Aorta (tissue), 5 donors: ENCODE measurements at places on chromosomes 7 and 10. TPM values are rescaled to one million over a fixed set of nuclear protein-coding genes. Genes with fewer than 3 reads are reported as not detected.

DNA sequence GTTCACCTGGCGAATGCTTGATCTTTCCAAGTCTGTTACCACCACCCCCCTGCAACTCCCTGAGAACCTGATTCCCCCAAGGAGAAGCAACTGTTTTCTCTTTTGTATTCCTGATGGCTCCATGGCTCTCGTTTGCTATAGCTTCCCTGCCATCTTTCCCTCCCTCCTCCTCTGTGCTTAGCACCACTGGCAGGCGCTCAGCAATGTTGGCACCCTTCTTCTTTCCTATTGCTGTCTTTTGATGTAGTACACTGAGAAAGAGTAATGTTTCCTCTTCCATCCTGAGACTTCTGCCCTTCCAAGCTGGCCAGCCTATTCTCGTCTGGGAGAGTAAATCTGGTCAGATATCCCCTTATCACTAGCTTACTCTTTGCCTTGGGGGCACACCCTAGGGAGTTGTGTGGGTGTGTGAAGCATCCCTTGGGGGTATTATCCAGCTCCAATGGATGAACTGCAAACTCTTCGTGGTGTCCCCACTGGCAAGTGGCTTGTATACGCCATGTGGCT, 74.0 kb downstream of the BMPER start:
- H3K27ac ChIP-seq = no peak overlapping the region
- no peaks in the 10 kb centered on the region for H3K4me1 ChIP-seq
- DNase-seq = no peak
- H3K27me3 ChIP-seq = no peaks in the 10 kb centered on the region

DNA sequence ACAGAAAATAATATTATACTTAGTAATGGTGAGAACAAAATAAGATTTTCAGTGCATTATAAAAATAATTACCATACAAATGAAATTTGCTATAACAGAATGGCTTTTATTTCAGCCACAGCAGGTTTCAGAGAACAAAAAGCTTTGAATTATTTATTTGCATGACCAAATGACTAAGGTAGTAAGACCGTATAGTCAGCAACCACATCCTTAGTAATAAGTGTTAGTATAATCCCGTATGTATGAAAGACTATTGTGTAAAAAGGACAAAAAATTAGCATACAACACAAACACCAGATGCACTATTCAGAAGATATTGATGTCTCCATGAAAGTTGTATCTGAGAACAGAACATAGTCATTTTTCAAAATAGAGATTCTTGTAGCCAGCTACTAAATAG, 12.2 kb downstream of the PDZD8 start:
- peaks cover 5% of the 10 kb centered on the region for H3K4me1 ChIP-seq
- no peaks in the 10 kb centered on the region for H3K36me3 ChIP-seq
- no peak overlapping the region for H3K27ac ChIP-seq
- no peak for DNase-seq
- H3K4me3 ChIP-seq = no peak overlapping the region

DNA sequence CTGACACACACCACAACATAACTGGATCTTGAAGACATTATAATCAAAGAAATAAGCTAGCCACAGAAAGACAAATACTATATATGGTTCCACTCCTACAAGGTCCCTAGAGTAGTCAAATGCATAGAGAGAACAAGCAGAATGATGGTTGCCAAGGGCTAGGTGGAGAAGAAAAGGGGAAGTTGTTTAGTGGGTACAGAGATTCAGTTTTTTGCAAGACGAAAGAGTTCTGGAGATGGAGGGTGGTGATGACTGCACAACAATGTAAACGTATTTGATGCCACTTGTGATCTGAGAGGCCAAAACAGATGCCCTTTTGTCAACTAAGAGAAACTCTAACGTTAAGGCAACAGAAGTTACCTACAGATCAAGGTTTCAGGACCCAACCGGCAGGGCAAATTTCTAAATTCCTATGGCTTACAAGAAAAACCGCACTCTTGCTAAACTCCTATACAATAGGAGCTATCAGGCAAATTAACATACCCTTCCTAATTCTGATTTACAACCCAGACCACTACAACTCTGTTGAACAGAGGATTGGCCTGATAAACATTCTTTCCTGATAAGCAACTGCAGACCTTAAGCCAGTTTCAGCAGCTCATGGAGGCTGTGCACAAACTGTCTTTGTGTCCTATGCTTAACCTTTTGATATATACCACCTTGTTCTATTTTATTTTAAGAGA, 69.0 kb downstream of the FAM107B start:
- DNase-seq = no peak
- H3K4me1 ChIP-seq = no peaks in the 10 kb centered on the region
- no peaks in the 10 kb centered on the region for H3K36me3 ChIP-seq
- no peaks in the 10 kb centered on the region for H3K27me3 ChIP-seq
- H3K27ac ChIP-seq = no peak overlapping the region

- no peaks in the 10 kb centered on the region for H3K4me1 ChIP-seq
- no peak overlapping the region for H3K4me3 ChIP-seq
- no peaks in the 10 kb centered on the region for H3K27me3 ChIP-seq
- no peaks in the 10 kb centered on the region for H3K36me3 ChIP-seq
- no peak overlapping the region for H3K27ac ChIP-seq
- DNase-seq = no peak
Observed at GRCh38 chr7:129227646-129228578, 3.1 kb downstream of the AHCYL2 start.

DNA sequence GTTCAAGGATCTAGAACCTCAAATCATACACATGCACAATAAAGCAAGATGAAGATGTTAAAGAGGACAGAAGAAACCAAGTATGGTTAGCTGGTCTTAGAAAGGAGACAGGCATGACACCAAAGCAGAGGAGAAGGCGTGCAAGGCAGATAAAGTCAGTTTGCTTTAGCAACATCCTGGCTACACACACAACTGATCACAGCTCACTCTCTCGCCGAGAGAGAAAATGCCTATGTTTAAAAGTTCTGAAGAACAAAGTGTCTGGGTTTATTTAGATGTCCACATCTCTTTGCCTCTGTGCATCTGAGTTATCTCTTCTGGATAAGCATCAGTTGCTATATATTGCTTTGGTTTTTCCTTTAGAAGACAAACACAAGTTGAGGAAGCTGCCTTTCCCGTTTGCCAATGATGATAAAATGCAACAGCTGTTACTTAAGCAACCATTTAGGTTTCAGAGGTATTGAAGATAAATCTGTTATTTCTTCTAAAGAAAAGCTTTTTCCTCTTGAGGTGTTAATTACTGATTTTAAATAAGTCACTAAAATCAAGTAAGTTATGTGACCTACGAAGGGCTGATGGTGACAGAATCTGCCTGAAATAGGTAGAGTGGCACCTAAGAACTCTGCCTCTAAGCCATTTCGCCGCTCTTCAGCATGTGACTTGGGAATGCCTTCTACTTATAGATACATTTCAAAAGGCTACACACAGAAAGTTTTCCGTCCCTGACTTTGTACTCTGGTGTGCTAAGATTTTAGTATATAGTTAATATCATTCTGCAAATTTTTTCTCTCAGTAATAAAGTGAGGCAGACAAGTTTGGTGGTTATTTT, 146.2 kb upstream of the ASAH2 start:
- H3K27ac ChIP-seq = no peak overlapping the region
- no peak overlapping the region for H3K4me3 ChIP-seq
- H3K36me3 ChIP-seq = no peaks in the 10 kb centered on the region
- no peaks in the 10 kb centered on the region for H3K27me3 ChIP-seq

- no peak overlapping the region for H3K4me3 ChIP-seq
- no peak for DNase-seq
- H3K27me3 ChIP-seq = no peaks in the 10 kb centered on the region
- H3K36me3 ChIP-seq = no peaks in the 10 kb centered on the region
- H3K4me1 ChIP-seq = no peaks in the 10 kb centered on the region
- H3K27ac ChIP-seq = no peak overlapping the region
Observed at GRCh38 chr7:123615344-123615743, 13.7 kb downstream of the ASB15 start.

DNA sequence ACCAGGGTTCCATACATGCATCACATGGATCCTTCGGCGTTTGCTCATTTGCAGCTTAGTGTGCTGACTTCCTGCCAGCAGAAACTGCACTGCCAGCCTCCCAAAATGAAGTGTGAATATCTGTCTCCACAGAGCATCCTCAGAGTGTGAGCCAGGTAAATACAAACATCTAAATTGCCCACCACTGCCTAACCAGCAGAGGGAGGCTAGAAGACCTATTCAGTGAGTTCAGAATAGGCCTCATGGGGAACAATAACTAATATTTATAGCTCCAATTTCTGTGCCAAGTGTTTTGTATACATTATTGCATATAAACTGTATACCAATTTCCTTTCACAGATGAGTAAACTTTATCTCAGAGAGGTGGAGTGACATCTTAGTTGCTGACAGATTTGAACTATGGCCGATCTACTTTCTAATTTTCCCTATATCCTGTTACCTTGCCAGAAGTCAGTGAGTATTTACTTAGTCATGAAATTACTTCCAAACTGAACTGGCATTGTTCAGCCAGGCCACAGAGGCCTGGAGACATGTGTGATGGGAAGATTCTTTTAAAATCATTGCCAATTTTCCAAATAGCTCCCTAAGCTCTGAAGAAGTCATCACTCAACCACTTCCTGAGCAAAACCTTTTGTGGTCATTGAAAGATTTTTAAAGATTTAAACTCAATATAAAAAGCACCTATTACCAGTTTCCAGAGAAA, 926.5 kb upstream of the GHITM start:
- H3K4me3 ChIP-seq = no peak overlapping the region
- no peak overlapping the region for H3K27ac ChIP-seq
- no peaks in the 10 kb centered on the region for H3K36me3 ChIP-seq
- H3K27me3 ChIP-seq = no peaks in the 10 kb centered on the region

DNA sequence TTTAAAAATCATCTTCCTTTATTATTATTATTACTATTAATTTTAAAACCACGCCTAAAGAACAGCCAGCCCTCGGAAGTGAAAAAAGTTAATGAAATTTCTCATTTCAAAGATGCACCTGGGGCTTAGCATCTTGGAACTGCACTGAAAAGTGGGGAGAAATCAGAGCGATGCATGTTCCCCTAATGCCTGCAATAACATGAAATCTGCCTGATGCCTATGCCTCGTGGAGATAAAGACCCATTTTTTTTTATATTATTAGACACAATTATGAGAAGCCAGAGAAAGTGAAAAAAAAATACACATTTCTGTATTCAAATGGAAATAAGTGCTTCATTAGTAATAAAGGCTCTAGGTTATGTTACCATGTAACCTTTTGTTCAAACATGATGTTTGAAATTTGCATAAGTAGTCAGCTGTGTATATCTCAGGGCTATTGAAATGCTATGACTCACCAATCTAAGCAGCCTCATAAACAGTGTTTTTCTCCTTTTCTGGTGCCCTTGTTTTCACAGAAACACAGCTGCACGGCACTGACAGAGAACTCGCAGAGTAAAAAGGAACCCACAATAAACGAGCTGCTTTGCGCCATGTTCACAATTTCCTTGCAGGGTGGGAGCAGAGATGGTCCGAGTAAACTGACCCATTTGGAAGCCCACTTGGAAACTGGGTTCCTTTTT, 175.8 kb upstream of the PRKCQ start:
- no peak overlapping the region for H3K27ac ChIP-seq
- H3K27me3 ChIP-seq = no peaks in the 10 kb centered on the region
- no peak overlapping the region for H3K4me3 ChIP-seq

DGKI gene
- 11.3 TPM for total RNA-seq

CALML5 gene
- not detected for total RNA-seq
